ENCODE measurements at places on chromosomes 2 and 18.

DNA sequence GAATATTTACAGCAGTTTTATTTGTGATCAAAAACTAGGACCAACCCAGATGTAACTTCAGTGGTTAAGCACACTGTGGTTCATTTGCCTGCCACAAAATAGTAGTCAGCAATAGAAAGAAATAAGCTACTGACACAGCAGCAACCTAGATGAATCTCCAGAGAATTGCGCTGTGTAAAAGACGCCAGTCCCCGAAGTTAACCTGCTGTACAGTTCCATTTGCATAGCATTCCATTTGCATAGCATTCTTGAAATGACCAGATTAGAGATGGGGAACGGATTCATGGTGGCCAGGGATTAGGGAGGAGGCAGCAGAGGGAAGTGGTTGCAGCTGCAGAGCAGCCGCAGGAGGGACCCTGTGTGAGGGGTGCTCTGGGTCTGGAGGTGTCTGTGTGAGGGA, 39.3 kb upstream of the NFATC1 start:
- DNase-seq = no peak

DNA sequence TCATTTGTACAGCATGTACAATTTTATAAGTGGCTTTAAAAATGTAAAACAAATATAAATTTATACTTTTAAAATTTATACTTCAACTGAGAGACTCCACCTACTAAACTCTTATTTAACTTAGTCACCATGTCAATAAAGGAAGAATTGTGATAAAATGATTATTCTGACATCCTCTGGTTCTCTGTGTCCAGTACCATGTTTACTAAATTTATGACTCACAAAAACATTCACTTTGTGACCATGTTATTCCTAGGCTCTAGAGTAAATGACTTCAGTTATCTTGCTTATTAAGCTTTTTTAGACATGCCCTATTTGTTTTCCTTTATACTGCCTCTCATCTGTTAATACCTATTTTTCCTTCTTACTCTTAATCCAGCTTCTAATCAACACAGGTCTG, 959.6 kb upstream of the SLC39A10 start:
- no peak for DNase-seq

GRCh38 chr2:165109915-165110314, 93.9 kb downstream of the SCN3A start:
- DNase-seq = no peak

DNA sequence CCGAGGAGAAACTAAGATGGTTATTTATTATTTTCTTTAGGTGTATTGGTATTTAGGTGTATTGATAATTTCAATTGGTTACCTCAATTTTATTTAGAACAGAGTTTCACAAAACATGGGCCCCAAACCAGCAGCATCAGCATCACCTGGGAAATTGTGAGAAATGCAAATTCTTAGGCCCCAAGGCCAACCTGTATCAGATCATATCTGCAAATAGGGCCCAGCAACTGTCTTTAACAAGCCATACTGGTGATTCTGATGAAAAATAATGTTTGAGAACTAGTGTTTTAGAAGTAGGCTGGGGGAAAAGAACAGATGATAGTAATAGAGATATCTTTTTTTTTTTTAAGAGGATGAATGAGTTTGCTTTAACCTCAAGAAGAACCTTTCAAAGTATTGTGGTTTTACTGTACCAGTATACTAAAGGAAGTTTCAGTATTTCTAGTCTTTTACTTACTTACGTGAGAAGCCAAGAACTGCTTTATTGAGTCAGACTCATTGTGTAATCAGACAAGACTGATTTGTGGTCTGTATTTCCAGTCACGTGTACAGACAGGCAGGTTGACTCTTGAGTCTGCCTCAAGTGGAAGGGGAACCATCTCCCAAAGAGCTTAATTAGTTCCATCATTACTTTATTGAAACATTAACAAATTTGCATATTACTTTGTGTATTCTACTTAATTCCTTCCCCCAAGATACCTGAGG, 60.4 kb upstream of the GAREM1 start:
- peak; percentile 96 for DNase-seq

GRCh38 chr18:55096263-55096951, 137.1 kb upstream of the CCDC68 start:
- peak; percentile 67 for DNase-seq

Measured in renal cortical epithelial cell (primary cell).